ENCODE measurements at places on chromosomes 4 and X. TPM values are rescaled to one million over a fixed set of nuclear protein-coding genes. Genes with fewer than 3 reads are reported as not detected.

GSX2 gene
- not detected for total RNA-seq

AASDH gene
- total RNA-seq, result 3.7 TPM

YY2 gene
- 2.0 TPM for total RNA-seq

CXCL3 gene
- total RNA-seq, result 6.1 TPM

NSDHL gene
- total RNA-seq, result 39.7 TPM

CTAG1B gene
- total RNA-seq, result not detected

Data from A549 treated with DMSO at 1 μM for 4 hours (cell line).